ENCODE measurements at places on chromosomes 2 and 18.
A peak's percentile ranks its signal among the peaks of the same experiment; 100 is the strongest.

- no peak for DNase-seq
Measured at GRCh38 chr2:98883780-98884211, 52.2 kb downstream of the CRACDL start.

DNA sequence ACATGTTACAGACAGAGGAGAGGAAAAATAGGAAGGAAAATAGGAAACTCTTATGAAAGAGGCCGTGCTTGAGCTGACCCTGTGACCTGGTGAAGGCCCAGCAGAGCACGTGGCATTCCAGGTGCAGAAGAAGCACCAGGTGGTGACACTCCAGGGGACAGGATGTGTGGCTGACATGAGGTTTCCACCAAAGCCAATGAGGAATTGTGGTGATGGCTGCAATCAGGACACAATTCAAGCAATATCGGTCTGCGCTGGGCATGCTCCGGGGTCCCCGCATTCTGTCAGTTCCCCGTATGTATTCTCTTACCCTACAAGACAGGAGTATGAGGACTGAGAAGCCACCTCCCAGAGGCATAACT lies 504.2 kb downstream of the EIPR1 start:
- no peak for DNase-seq

DNA sequence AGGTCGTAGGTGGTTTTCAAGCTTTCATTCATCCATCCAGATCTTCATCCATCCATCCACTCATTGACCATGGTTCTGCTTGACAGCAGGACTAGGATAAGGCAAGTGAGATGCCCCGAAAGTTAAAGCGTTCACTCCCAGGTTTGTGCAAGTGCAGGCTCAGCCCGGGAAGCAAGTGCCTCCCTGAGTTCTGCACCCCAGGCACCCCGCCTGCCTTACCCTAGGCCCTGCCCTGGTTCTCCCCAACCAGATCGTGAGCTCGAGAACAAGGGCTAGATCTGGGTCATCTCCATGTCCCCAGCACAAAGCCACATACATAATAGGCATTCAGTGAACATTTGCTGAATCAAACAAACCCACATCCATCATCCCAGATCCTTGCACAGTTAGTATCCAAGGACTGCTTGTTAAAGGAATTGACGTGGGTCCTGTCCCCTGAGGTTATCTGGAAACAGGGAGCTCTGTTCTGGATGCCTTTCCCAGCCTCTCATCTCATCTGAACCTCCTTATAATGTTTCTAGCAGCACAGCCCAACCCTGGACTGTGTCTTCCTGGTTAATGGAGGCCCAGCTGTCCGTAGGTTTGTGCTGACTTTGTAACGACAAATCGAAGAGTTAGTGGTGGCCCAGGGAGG lies 116.1 kb upstream of the GPC1 start:
- DNase-seq, result no peak

- DNase-seq, result peak; percentile 13
Measured at GRCh38 chr2:199100326-199101110, 357.2 kb downstream of the SATB2 start.

DNA sequence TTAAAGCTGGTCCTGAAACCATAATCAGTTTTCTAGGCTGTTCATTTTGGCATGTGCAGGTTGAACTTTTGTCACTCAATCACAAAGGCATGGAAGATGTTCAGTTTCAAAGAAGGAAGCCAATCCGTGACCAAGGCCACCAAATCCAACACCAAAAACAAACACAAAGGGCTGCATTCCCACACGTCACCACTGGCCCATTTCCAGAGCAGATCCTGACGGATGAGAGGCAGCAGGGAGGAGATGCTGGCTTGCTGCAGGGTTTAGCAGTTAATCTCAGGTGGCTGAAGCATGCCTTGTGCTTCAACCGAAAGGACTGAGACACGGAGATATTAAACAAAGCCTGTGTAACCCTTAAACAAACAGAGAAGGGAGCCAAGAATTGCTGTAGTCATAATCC lies 191.9 kb upstream of the CTAGE1 start:
- DNase-seq, result no peak

GRCh38 chr2:10002681-10003080 lies 40.7 kb upstream of the KLF11 start:
- no peak for DNase-seq

- DNase-seq, result no peak
Measured at GRCh38 chr18:71327850-71328249, 1039.0 kb downstream of the SOCS6 start.

DNA sequence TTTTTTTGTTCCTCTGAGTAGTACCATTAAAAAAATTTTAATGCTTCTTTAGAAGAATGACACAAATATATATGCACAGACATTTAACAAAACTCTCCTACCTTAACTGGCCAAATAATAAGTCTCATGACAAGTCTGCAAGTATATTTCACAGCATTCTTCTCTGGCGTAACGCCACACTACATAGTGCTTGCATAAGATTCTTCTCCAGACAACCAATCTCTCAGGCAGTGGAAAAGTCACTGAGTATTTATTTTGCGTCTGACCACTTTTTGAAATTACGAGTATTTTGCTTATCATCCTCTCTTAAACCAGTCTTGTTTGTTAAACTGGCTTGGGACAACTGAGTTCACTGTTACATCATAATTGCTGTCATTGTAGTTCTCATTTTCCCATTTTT lies 749.2 kb downstream of the ADCYAP1 start:
- no peak for DNase-seq

- DNase-seq, result no peak
Measured at GRCh38 chr2:88054782-88055370, 707 bp downstream of the KRCC1 start.

DNA sequence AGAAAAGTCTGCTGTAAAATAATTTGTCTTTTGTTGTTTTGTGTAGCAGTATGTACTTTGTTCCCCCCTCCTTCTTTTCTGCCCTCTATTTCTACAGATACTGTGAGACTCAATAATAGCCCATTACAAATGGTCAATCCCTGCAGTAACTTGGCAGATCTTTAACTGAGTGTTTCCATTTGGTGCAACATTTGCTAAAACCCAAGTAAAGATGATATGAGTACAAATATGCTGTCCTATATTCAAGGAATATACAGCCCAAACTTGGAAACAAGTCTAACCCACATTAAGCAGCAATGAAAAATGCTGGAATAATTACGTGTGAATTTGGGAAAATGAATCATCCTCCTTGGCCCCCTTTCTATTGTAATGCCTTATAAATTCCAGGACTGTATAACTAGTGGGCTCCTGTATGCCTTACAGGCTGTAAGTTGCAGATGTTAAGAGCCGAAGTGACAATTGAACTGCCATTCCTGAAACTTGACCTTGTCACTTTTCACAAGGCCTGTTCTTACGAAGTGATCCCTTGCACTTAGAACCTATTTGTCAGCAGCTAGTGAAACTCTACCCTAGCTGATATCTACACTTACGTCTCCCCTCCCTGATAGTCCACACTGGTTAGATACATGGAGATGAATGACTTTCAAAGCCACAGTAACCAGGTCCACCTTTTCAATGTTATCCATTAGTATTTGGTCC lies 104.9 kb downstream of the IRS1 start:
- DNase-seq, result no peak

- peak; percentile 83 for DNase-seq
Measured at GRCh38 chr2:224585211-224586088, at the start of gene CUL3. CUL3 (minus strand) TSS chr2:224585363; CDS start chr2:224585009, 354 bp downstream.

DNA sequence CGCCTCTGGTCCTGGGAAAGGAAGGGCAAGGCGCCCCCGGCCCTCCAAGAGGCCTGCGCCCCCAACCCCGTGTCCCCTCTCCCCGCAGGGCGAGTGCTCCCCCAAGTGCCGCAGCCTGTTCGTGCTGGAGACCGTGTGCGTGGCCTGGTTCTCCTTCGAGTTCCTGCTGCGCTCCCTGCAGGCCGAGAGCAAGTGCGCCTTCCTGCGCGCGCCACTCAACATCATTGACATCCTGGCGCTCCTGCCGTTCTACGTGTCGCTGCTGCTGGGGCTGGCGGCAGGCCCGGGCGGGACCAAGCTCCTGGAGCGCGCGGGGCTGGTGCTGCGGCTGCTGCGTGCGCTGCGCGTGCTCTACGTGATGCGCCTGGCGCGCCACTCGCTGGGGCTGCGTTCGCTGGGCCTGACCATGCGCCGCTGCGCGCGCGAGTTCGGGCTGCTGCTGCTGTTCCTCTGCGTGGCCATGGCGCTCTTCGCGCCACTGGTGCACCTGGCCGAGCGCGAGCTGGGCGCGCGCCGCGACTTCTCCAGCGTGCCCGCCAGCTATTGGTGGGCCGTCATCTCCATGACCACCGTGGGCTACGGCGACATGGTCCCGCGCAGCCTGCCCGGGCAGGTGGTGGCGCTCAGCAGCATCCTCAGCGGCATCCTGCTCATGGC lies 52.4 kb downstream of the SLC66A2 start:
- no peak for DNase-seq

GRCh38 chr2:110140401-110140800 lies 24.8 kb upstream of the MALL start:
- DNase-seq, result no peak

DNA sequence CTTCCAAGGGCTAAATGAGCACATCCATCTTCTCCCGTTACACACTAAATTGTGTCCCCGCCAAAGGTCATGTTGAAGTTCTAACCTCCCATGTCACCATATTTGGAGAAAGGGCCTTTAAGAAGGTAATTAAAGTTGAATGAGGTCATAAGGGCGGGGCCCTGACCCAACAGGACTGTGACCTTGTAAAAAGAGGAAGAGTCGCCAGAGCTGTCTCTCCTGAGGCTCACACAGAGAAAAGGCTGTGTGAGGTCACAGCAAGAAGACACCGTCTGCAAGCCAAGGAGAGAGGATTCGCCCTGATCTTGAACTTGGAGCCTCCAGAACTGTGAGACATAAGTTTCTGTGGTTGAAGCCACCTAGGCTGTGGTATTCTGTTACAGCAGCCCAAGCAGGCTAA lies 24.1 kb downstream of the TRABD2A start:
- no peak for DNase-seq

DNA sequence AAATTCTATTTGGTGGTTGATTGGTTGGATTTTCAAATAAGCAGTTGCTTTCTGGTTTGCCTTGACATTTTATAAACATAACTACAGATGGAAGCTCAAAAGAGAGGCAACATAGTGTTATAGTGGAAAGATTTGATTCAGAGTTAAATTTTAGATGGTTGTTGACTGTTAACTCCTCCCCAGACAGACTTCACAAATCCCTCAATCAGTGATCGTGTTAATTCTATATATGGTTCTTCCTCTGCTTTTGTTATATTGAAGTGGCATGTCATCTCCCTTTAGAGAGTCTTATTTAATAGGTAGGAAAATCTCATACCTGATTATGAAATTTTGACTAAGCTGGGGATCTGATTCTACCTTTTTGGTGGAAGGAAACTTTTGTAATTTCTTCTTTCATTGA lies 19.5 kb downstream of the DGUOK start:
- no peak for DNase-seq

GRCh38 chr2:169386722-169387121 lies 24.4 kb upstream of the LRP2 start:
- DNase-seq, result no peak

GRCh38 chr2:10940596-10940995 lies 28.9 kb downstream of the KCNF1 start:
- no peak for DNase-seq

DNA sequence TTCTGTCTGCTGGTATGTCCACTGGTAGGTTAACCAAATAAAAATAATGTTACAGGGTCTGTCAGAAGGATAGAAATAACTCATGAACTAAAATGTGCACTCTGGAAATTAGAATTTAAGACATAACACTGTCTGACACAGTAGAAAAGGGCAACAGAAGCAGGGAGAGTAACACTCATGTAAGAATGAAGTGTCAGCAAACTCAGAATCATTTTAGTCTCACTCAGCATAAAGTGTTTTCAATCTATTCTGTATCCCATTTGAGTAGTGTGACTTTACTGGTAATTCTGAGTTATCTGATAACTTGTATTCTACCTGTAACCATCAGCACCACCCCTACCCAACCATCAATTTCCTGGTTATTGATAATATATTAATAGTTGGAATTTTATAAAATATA lies 68.3 kb downstream of the PIAS2 start:
- DNase-seq, result no peak
